NCI-H187 treated with DMSO at 0.1 percent for 48 hours (cell line): ENCODE measurements at places on chromosomes 3 and 15.

GRCh38 chr3:16311960-16312451 is 47.0 kb downstream of the OXNAD1 start:
- no peak for DNase-seq

DNA sequence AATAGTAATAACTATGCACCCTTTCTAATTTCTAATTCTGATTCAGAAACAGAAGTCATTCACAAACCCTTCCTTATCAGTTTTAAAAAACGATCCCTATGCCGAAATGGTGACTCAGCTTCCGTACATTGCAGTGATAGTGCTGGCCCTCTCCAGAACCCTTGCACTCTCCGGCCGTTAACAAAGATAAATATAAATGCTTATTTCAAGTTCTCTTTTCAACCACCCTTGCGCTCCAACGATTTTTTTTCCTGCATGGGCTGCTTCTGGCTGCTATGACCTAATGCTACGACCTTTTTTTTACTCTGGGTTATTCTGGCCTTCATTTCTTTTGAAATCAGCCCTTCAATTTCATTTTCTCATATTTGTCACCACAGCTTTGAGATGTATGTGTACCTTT is 646.2 kb downstream of the NTRK3 start:
- DNase-seq = no peak

DNA sequence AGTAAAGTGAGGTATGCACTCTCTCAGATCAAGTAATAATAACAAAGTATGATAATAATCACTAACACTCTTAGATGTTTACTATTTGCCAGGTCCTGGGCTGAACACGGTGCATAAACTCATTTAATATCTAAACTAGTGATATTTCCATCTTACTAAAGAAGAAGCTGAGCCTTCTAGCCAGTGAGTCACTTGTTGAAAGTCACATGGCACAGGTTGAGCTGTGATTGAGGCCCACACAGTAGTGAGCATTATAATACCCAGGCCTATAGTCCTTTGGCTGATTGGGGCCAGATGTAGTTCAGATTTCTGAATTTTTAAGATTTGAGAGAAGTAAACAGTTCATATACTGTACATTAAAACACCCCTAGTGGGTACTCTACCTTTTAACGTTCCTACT is 93.2 kb upstream of the CCDC80 start:
- DNase-seq = no peak

- DNase-seq = no peak
Observed at GRCh38 chr3:58021072-58021959, 13.1 kb downstream of the FLNB start.

- DNase-seq = no peak
Observed at GRCh38 chr15:52094811-52095584, 17.6 kb downstream of the BCL2L10 start.

DNA sequence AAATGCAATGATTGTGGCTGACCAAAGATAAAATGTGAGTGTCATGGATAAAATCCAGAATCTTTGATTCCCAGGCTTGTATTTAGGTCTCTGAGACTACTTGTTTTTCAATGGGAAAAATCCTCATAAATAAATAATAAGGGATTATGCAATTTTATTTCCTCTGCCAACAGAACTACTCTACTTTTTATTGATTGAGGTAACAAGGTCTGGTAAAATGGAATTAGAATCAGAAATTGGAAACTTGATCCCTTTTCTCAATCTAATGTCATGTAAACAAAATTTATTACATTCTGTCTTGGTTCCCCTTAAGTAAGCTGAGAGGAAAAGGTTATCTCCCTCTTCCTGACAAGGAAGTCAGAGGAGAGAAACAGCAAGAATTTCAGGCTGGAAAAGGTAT is 48.3 kb upstream of the CCDC50 start:
- DNase-seq = no peak

GRCh38 chr3:115633467-115633866 is 10.2 kb downstream of the GAP43 start:
- no peak for DNase-seq

DNA sequence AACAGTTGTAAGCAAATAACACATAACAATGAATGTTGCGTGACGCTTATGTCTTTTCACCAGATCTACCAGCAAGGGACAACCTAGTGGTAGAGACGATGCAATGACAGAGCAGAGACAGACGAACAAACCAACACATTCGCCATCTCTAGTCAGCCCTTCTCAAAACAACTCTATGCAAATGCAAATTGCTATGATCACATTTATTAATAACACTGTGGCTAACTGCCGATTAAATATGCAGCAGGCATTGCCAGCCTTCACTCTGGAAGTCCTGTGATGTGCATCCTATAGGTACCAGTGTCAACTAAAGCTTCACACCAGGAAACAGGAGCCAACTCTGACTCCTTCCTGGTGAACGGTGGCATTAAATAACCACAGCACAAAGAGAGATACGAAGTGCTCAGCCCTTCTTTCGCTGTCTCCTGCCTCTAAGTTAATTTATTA is 94.2 kb downstream of the FOXP1 start:
- DNase-seq = no peak

DNA sequence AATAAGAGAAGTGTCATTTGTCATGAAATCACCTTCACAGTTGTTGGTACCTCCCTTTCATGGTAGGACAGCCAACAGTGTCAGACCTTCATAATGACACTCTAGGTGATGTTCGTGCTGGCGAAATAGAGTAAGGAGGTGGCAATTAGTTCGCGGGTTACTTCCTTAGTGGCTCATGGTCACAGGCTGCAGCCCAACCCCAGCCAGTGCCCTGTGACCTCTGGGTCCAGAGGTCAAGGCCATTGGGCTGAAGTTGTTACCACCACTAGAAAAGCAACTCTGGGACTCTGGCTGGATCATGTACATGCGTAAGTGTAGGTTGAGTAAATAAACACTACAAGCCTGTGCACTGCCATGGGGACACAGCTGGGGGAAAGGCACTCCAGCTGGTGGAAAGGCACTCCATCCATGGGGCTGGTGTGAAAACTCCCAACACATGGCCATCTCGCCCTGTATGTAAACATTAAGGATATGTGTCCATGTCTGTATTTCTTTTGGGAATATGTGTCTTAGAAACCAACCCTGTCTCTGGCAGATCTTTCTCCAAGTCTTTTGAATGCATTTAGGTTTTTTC is 106.7 kb downstream of the RYK start:
- DNase-seq = no peak

GRCh38 chr3:186287711-186288110 is 74.3 kb downstream of the DGKG start:
- DNase-seq = no peak

- DNase-seq = no peak
Observed at GRCh38 chr3:32791833-32792232, 26.0 kb upstream of the TRIM71 start.

- no peak for DNase-seq
Observed at GRCh38 chr3:162007722-162008121, 511.1 kb downstream of the OTOL1 start.

DNA sequence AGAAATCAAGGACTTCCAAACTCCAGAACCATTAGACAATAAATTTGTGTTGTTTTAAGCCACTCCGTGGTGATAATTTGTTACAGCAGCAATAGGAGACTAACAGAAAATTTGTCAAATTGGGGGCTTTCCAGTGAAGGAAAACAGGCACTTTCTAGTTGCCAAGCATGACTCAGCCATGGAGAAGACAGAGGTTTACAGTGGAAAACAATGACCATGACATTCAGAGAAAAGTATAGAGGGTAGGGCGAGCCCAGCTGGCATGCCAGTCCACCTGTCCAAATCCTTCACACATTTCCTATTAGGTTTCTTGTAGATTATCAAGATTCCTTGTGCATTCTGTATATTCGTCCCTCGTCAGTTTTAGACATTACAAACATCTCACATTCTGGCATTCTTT is 24.9 kb downstream of the SLCO2A1 start:
- no peak for DNase-seq

DNA sequence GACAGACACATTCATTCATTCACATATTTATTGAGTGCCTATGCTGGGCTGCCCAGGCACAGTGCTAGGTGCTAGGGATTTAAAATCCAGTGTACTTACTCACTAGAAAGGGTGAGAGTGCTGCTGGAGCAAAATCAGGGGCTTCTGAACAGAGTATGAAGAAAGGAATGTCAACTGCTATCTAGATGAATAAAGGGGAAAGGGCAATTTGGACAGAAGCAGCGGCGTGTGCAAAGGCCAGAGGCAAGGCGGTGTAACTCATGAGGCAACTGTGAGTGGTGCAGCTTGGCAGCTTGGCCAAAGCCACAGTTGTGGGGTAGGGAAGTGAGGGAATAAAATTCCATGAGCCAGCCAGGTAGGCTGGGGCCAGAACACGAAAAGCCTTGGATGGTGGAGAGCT is 76.7 kb downstream of the RAD18 start:
- no peak for DNase-seq

DNA sequence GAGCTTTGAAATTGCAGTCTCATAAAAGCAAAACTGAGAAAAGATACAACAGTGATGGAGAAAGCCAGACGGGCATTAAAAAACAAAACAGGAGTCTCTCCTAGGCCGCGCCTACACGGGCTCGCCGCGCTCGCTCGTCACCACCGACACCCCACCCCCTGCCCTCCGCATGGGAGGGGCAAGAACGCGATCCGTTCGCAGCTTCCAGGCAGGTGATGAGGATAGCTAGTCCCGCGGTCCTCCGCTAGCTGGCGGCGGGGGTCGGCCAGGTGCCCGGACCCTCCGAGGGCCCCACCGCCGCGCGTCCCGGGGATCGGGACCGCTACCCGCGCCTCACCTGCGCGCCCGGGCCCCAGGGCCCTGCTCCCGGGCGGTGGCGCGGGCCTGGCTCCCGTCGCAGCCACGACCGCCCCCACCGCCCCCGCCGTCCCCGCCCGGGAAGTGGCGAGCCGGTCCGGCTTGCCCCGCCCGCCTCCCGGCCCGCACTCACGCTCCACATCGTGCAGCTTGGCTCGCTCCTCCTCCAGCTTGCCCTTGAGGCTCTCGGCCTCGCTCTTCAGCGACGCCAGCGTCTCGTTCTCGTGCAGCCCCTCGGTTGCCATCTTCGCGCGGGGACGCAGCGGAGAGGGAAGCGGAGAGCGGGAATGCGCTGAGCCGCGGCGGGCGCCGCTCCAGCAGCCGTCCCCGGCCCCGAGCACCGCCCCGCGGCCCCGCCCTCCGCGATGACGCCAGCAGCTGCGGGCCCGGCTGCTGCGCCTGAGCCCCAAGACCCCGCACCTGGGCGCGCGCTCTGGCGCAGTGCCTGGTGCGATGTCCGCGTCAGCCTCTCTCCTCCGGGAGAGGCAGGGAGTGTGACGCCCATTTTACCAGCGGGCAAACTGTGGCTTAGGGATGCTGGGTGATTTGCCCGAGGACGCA is 11.7 kb downstream of the GNB5 start:
- peak; percentile 8 for DNase-seq

- no peak for DNase-seq
Observed at GRCh38 chr3:47711596-47711995, 70.1 kb downstream of the SMARCC1 start.

GRCh38 chr15:69161878-69162213 is 1.4 kb downstream of the GLCE start:
- DNase-seq = no peak

GRCh38 chr3:128748557-128748956 is 22.6 kb downstream of the RAB7A start:
- DNase-seq = no peak

DNA sequence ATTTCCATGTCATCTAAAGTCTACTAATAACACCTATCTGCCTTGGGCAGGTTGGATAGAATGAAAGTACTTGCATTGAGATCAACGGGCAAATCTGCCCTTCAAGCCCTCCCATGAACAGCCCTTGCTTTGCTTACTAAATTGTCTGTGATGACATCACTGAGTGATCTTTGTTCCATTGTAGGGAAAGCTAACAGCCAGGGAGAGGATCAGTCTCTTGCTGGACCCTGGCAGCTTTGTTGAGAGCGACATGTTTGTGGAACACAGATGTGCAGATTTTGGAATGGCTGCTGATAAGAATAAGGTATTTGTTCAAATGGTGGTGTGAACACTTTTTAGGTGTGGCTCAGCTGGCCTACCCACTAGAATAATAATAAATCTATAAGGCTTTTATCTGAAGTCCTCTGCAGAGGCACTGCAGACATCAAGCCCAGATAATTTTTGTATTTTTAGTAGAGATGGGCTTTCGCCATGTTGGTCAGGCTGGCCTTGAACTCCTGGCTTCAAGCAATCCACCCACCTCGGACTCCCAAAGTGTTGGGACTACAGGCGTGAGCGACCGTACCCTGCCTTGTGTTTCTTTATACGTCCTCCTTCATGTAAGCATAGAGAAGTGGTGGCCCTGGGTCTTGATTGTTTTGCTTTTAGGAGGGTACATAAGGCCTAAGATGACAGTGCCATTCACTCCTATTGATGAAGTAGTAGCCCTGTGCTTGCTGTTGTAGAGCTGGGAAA is 5.7 kb downstream of the PCCB start:
- no peak for DNase-seq

DNA sequence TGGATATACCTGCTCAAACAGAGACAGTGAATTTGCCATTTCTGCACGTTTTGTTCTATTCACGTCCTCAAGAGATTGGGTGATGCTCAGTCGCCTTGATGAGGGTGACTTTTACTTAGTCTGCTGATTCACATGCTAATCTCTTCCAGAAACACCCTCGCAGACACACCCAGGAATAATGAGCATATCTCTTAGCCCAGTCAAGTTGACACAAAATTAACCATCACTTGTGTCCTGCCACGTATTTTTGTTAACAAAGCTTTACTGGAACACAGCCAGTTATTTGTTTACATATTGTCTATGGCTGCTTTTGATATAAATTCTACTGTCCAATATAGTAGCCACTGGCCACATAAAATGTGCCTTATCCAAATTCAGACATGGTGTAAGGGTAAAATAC is 218.3 kb downstream of the FHIT start:
- DNase-seq = no peak

DNA sequence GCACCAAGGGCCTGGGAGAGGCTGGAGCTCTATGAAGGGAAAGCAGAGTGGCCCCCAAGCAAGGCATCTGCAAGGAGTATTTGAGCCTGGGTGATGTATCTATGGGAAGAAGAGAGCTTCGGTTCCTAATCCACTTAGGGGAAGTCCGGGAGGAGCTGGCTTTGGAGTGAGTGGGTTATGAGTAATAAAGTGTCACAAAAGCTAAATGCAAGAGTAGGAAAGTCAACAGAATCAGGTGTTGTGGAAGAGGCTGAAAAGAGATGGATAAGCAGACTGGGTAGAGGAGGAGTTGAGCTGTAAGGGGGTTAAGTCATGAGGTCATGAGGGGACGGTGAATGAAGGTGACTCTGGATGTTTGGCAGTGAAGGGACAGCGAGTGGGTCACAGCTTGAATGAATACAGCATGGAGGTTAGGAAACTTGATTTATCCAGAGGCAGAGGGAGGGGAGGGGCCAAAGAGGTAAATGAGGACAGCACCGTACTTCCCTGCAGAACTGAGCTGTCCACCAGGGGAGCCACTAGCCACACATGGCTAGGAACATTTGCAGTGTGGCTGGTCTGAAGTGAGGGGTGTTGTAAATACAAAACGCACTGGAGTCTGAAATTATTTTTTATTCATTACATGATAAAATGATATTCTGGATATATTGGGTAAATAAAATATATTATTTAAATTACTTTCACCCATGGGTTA is 83.3 kb downstream of the ADCY5 start:
- DNase-seq = no peak

DNA sequence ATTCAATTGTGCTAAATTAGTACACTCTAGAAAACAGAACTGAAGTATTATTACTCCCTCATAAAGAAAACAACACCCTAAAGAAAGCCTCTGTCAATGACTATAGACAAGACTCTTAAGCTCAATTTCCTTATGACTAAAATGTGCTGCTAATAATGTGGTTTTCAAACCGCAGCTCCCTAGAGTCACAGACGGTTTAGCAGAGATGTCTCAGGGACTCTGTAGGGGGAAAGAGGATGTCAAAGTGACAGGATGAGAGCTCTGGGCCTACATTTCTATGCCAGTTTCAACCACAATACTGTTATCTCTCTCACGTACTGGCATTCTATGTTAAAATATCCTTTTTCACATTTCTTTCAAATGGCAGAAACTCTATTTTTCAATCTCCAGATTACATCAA is 37.6 kb upstream of the WDR49 start:
- DNase-seq = no peak
